ENCODE measurements at places on chromosomes 4 and X.
A peak's percentile ranks its signal among the peaks of the same experiment; 100 is the strongest.

- DNase-seq = no peak
Measured at GRCh38 chr4:16293210-16293838, 67.1 kb upstream of the TAPT1 start.

GRCh38 chr4:98374643-98375042 lies 113.5 kb downstream of the RAP1GDS1 start:
- DNase-seq = peak; percentile 60

- DNase-seq = no peak
Measured at GRCh38 chrX:139192386-139192961, 338.1 kb upstream of the F9 start.

- DNase-seq = no peak
Measured at GRCh38 chrX:112083624-112084326, 1.2 kb upstream of the TRPC5 start.

GRCh38 chr4:28228561-28229491 lies 1368.2 kb downstream of the STIM2 start:
- no peak for DNase-seq

- DNase-seq = no peak
Measured at GRCh38 chr4:106273831-106274230, 42.2 kb downstream of the TBCK start.

DNA sequence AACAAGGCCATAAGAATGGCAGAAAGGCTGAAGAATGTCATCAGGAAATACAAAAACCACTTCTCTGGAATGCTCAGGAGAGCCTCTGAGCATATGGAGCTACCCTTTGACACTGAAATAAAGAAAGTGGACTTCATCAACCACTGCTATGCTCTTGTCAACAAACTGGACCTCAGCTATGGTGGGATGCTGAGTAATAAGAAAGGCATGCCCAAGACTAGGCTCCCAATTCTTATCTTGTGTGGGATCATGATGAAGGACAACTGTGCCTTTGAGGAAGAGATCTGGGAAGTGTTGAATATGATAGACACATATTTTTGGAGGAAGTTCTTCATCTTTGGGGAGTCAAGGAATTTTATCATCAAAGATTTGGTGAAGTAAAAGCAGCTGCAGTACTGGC lies 86.9 kb upstream of the MAGEB16 start:
- DNase-seq = no peak

GRCh38 chrX:123201720-123202119 lies 17.6 kb downstream of the GRIA3 start:
- no peak for DNase-seq

GRCh38 chrX:124827258-124827845 lies 481.0 kb downstream of the SH2D1A start:
- no peak for DNase-seq

GRCh38 chr4:4461178-4461577 lies 74.3 kb downstream of the NSG1 start:
- DNase-seq = no peak

- DNase-seq = no peak
Measured at GRCh38 chr4:82585690-82586435, 24.1 kb upstream of the TMEM150C start.

GRCh38 chrX:30957753-30958152 lies 68.7 kb upstream of the TAB3 start:
- DNase-seq = no peak

DNA sequence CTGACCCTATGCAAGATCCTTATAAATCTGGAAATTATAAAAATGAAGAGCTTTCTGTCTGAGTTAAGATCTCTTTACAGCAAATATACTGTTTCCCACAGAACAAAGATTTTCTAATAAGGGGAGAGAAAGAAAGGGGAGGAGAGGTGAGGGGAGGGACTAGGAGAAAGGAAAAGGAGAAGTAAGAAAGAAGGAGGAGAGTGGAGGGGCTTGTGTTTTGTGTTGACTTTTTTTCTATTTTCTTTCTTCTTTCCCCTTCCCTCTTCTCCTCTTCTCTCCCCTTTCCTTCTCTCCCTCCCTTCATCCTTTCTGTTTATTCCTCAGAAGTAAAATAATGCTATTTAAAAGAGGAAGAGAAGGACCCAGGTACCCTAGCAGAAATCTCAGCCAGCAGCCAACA lies 6.2 kb downstream of the CXCL6 start:
- DNase-seq = no peak

GRCh38 chr4:85951099-85951498 lies 408.8 kb downstream of the MAPK10 start:
- no peak for DNase-seq

All from right forelimb (tissue), 1 donor.